ENCODE measurements at places on chromosomes 3 and 15.

- DNase-seq = no peak
Measured at GRCh38 chr15:101148881-101149664, 102.8 kb downstream of the CHSY1 start.

DNA sequence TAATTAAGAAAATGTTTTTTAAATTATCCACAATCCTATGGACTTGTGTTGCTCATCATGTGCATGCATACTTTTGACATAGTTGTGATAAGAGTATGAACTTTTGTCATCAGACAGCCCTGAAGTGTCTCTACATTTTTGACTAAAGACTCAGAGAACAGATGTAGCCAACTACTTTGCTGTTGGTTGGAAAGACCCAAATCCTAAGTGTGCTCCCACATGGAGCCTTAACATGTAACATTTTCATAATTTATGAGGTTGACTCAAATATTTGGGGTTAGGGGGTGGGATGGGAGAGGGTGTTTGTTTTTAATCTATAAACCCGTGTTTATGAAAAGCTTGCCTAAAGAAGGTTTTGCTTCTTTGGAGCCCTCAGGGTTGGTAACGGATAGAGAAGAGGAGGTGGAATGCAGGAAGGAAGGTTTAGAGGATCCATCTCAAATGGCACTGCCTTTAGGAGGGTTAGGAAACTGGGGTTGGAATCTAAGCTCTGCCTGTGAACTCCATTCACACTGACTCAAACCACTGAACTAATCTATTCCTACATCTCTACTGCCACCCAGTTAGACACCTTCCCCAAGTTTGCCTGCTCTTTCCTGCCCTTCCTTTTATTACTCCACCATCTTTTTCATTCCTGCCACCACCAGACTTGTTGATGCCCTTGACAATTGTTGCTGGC, 3.7 kb downstream of the BOC start:
- DNase-seq = no peak

DNA sequence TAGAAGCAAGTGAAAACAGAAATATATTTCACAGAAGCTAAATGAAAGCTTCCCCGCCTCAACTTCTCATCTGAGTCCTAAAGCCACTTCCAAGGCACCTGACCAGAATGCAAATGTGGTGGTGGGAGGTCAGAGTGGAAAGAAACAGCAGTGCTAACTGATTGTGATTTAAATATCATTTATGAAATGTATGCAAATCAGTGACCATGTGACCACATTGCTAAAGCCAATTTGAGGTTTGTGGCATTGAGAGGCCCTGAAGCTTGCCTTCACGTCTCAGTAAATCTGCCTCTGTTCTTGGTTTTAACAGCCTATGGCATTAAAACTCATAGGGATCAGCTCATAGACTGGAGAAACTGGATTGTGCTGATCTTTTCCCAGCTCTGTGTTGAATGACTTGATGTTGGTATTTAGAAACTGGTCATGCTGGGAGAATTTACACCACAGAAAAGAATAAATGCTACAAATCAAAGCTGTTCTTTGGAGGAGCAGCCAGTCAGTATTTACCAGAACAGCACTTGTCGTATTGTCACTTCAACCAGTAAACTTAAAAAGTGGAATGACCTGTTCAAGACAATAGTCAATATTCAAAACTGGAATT, 481.4 kb upstream of the ALCAM start:
- DNase-seq = no peak

DNA sequence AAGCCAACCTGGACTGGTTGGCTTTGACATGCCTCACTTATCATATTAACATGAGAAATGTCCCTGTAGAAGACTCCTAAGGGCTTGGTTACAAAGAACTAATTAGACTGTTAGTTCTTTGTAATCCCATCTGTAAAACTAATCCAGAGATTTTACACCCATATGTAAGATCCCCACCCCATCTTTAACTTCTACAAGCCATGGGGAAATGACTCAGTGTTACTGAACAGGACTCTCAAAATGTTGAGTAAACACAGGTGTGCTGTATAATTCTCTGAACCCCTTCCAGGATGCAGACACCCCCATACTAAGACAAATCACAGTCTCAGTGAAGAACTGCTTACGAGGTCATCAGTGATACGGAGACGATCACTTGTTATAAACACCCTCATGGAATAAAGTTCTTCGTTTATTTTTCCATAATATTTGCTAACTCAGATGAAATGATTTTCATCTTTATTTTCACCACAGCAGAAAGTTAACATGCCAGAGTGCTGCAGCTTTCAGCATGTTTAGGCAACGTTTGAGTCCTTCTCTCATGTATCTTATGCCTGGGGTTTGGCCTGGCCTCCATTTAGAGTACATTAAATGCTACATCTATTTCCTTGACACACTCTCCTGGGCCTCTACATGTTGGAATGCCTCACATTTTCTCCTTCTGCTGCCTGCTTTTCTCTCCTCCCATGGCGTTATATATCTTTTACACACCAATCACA, 55.3 kb upstream of the LEKR1 start:
- DNase-seq = no peak

- DNase-seq = no peak
Measured at GRCh38 chr15:52102463-52102862, 10.1 kb downstream of the BCL2L10 start.

DNA sequence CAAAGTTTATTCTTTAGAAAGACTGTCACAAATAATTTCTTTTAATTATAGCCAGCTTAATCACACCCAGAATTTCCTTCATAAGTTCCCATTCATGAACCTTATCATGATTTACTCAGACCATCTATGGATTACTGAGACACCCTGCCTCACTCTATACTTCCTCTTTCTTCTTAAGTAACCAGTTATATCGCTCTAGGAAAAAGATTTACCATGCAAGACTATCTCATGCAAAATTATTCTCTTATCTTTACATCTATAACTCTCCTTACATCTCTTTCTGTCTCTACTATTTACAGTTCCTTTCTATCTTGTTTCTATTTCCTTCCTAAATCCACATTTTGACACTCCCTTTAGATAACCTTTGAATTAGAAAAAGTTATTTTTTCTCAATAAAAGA, 316.8 kb downstream of the POLQ start:
- no peak for DNase-seq

GRCh38 chr3:155572085-155572484, 172.8 kb downstream of the PLCH1 start:
- DNase-seq = no peak
